ENCODE measurements at places on chromosomes 16 and 17.

DNA sequence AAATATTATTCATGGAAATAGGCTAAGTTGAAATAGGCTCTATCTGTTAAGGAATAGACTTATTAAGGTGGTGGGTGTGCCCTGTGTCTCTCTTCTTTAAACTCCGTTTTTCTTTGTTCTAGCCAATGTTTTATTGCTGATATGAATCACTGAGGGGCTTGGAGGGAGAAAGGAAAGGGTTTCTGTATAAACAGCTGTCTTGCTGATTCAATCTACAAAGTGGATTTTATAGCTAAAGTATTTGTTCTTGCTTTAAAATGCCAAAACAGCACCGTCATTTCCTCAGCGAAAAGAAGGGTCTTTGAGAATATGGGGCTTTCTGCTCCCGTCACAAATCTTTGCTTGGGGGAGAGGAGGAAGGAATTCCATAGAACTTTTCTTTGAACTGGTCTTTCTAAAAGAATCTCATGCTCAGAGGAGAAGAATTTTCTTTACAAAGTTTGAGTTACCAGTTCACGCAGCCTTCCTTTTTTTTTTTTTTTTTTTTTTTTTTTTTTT lies 39.3 kb downstream of the MSI2 start:
- DNase-seq: no peak

- DNase-seq: no peak
Observed at GRCh38 chr17:71959154-71959553, 161.7 kb upstream of the SOX9 start.

- DNase-seq: no peak
Observed at GRCh38 chr17:82661717-82662683, 13.8 kb upstream of the WDR45B start.

GRCh38 chr16:55282441-55282840 lies 41.6 kb upstream of the IRX6 start:
- DNase-seq: no peak

DNA sequence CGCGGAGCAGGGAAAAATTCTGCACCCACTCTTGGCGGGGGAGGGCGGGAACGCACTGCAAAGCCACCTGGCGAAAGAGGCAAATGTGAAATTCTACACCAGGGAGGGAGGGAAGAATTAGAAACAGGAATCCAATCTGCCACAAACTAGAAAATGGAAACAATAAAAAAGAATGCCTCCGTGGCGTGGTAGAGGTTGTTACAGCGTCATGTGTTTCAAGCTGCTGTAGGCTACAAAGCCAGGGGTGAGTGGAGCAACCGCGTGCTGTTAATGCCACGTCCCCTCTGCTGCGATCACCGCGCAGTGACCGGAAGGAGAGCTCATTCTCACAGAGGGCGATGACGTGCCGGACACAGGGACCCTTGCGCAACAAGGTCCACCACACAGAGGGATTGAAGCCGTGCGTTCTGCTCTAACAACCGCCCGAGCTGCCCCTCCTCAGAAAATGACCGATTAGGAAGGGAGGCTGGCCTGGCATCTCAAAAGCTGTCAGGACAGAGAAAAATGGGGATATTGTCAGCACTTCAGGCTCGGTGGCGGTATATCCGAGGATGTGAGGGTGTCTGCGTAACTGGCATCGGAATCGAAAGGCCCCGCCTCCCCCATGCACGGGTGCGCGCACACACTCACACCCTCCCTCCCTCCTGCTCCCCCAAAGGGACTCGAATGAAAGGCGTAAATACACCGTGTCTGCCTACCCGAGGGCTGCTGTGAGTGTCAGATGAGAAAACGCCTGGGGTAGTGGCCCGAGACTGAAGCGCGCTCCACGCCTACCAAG lies 70.8 kb upstream of the TNRC6C start:
- DNase-seq: peak; percentile 56

GRCh38 chr17:68595986-68596385 lies 5.2 kb downstream of the FAM20A start:
- no peak for DNase-seq

DNA sequence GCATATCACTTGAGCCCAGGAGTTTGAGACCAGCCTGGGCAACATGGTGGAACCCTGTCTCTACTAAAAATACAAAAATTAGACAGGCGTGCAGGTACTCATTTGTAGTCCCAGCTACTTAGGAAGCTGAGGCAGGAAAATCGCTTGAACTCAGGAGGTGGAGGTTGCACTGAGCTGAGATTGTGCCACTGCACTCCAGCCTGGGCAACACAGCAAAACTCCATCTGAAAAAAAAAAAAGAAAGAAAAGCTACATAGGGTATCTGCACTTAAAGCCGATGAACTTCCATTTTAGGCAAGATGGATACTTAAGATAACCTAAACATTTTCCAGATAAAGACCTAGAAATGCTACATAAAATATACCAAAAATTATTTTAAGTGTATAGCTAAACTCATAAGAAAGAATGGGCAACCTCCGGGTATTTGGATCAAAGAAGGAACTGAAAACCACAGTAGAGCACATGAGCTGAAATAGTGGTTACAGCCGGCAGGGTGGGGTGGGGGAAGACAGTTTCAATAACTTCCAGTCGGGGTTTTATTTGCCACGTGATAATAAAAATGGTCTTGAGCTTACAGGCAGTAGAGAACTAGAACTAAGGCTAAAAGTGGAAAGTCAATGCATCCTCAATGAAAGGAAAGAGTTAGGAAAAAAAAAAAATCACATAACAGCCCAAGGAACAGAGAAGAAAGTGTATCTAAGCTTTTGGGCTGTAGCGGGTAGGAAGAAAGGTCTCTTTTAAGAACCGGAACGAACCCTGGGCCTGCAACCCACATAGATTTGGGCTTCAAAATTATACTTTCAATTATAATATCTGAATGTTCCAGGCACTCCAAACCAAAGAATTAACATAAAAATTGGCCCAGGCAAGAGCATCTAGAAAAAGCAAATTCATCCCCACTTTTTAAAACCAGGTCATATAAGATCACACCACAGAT lies 53.1 kb downstream of the CFDP1 start:
- DNase-seq: no peak

- no peak for DNase-seq
Observed at GRCh38 chr16:65991149-65991701, 375.3 kb upstream of the CDH5 start.

- DNase-seq: no peak
Observed at GRCh38 chr17:19339341-19339815, 23.1 kb downstream of the B9D1 start.

- DNase-seq: no peak
Observed at GRCh38 chr17:62696726-62697490, 69.4 kb downstream of the MRC2 start.

GRCh38 chr17:48841395-48841831 lies 10.6 kb downstream of the CALCOCO2 start:
- no peak for DNase-seq

GRCh38 chr17:2366747-2367494 lies 29.6 kb downstream of the SGSM2 start:
- DNase-seq: peak; percentile 56

DNA sequence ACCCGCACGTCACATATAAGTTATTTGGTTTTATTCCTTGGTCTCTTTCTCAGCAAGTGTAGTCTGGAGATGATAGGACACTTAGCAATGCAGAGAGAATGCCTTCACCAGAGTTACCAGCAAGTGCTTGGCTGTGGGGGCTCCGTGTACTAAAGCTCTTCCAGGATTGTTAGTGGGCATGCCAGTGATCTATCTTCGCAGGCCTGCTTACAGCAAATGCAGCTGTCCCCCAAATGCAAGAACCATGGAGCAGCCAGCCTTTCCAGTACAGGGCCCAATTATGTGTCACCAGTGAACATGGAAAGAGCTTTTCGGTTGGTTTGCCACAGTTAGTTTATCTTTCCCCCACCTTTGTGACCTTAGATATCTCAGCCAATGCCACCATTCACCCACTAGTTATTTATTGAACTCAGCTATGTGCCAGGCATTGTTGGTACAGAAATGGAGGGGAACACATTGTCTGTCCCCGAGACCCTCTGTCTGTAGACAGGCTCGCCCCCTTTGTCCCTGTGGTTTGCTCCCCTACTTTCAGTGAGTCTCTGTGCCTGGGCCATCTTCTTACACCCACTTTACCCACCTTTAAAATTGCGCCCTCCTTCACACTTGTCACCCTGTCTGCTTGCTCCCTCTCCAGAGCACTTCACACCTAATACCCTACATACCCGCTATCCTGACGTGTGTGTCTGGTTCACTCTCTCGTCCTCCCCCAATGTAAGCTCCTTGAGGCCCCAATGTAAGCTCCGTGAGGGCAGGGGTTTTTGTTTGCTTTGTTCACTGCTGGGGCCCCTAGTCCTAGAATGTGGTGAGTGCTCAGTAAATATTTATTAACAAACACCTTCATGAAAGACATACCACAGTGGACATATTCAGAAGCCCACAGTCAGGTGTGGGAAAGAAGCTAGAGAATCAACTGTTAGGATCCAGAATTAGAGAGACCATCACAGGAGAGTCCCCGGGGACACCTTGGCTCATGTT lies 13.3 kb downstream of the USP10 start:
- no peak for DNase-seq

- DNase-seq: no peak
Observed at GRCh38 chr16:55078699-55079410, 148.2 kb downstream of the IRX5 start.

DNA sequence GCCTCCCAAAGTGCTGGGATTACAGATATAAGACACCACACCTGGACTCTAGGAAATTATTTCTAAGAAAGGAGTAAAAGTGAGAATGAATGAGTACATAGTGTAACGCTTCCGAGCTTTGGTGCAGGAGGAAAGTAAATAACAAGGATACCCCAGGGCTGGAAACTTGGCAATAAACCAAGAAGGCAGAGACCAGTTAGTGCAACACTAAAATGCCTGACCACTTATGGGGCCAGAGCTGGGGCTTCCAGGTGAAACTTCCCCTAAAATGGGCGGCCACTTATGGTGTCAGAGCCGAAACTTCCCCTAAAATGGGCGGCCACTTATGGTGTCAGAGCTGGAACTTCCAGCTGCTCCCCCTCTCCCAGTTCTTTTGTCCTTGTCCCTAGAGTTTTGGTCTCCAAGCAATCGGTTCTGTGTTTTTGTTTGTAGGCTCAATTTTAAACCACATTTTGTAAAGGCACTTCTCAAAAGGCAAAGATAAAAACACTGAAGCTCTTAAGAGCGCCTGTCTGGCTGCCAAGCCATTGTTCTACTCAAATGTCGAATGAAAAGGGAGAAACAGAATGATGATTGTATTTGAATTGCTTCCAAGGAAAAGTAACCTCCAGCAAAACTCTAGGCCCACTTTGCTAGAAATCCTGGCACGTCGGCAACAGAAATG lies 63.9 kb downstream of the NXN start:
- DNase-seq: no peak

- no peak for DNase-seq
Observed at GRCh38 chr16:54846766-54847165, 83.9 kb upstream of the IRX5 start.

- DNase-seq: peak; percentile 25
Observed at GRCh38 chr17:949623-950303, 29.8 kb downstream of the NXN start.

GRCh38 chr16:86662195-86662594 lies 83.8 kb downstream of the FOXL1 start:
- DNase-seq: no peak

- no peak for DNase-seq
Observed at GRCh38 chr17:77501751-77502625, 361.2 kb downstream of the SEC14L1 start.

DNA sequence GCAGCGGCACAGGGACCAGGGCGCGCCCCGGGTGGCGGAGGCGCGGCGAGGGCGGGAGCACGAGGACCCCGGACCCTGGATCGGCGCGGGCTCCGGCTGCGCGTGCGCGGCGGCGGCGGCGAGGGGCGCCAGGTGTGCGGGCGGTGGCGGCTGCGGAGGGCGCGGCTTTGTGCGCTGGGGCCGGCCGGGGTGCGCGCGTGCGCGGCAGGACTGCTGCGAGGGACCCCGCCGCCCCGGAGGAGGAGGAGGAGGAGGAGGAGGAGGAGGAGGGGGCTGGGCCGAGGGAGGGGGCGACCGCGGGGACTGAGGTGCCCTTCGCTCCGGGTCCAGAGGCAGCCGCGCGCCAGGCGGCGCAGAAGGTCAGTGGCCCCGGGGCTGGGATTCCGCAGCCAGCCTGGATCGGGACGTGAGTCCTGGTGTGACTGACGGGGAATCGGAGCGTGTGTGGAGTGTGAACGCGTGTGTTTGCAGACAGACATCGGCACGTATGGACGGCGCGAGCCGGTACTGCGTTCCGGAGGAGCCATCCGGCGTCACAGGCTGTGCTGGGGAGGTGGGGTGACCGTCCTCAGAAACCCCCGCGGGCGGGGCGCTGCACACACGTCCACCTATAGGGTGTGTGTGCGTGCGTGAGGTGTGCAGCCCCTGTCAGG lies 19.5 kb upstream of the RAP1GAP2 start:
- DNase-seq: peak; percentile 82

DNA sequence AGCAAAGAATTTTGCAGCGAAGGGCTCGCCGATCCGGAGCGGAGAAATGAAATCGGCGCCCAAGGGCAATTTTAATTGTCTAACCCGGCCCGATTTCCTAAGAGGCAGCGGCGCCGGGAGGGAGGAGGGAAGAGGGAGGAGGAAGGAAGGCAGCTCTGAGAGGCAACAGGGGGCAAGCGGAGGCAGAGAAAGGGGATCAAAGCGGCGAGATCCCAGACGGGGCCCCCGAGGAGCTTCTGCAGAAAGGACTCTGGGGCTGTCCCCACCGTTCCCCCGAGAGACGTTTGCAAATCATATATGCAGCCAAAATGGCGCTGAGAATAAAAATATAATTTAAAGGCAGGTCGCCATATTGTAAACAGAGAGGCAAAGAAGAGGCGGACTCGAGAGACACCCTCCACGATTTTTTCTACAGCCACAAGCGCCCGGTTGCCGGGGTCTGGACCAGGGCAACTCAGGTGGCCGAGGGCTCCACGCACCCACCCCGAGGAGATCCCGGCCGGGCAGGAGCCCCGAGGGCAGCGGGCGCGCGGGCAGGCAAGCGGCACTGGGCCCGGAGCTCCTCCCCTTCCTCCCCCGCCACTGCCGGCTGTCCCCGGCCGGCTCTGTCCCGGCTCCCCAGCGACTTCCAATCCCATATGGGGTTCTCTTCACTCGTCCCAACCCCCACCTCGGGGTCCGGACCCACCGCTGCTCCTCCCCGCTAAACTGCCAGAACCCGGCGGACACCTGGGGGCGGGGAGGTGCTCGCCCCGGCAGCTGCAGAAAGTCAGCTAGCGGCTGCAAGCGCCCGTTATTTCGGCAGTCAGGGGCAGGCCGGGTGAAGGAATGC lies 1.9 kb downstream of the PHF12 start:
- peak; percentile 61 for DNase-seq

- DNase-seq: peak; percentile 63
Observed at GRCh38 chr17:1484676-1485422, 7.6 kb downstream of the MYO1C start.
